ENCODE measurements at places on chromosomes 6 and 20.

DNA sequence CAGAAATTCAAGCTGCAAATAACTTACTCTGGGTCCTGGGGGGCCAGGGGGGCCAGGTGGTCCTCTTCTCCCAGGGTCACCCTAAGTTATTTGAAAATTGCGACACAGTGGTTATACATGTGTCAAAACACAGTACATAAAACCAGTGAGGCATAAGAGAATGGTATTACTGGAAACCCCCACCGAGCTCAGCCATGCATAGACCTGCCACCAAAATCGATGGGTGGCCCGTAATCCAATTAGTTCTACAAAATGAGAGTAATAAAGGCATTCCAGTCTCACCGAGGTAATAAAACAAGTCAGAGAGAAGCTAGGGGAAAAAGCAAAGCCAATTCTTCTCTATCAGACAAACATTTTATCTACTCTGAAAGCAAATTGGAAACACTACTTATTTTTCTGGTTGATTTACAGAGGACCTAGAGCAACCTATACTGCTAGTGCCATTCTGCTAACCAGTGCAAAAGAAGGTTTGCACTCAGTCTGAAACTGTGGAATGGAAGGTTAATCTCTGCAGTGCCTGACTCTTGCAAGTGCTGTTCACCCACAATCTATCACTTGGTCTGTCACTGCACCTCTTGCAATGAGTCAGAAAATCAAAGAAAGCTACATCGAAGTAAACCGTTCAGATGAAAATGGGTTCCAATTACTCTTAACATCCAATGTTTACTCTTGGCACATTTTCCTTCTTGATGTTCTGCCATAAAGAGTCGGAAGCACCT, 32.4 kb downstream of the COL9A1 start:
- no peak for DNase-seq

GRCh38 chr6:28252009-28252975, at the start of gene ZKSCAN4:
TSS of gene ZKSCAN4 (minus strand) at chr6:28252269. CDS start at chr6:28251980, 289 bp downstream.
- peak; percentile 89 for DNase-seq

DNA sequence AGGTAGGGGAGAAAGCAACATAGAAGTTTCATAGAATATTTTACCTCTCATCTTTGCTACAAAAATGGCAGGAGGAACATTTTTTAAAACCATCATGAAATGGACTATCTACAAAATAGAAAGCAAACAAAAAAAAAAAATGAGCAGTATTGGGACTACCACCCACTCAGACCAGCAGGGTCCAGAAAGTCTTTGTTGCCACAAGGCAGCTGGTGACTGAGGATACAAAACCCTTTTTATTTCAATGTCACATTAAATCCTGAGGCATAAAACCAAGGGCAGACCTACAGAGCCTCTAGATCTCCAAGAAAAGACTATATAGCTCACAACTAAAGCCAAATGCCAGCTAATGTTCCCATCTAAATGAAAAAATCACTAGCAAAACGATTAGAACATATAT, 282.2 kb downstream of the PTPRK start:
- no peak for DNase-seq

- no peak for DNase-seq
Measured at GRCh38 chr20:4195499-4195898, 180.1 kb upstream of the RNF24 start.

DNA sequence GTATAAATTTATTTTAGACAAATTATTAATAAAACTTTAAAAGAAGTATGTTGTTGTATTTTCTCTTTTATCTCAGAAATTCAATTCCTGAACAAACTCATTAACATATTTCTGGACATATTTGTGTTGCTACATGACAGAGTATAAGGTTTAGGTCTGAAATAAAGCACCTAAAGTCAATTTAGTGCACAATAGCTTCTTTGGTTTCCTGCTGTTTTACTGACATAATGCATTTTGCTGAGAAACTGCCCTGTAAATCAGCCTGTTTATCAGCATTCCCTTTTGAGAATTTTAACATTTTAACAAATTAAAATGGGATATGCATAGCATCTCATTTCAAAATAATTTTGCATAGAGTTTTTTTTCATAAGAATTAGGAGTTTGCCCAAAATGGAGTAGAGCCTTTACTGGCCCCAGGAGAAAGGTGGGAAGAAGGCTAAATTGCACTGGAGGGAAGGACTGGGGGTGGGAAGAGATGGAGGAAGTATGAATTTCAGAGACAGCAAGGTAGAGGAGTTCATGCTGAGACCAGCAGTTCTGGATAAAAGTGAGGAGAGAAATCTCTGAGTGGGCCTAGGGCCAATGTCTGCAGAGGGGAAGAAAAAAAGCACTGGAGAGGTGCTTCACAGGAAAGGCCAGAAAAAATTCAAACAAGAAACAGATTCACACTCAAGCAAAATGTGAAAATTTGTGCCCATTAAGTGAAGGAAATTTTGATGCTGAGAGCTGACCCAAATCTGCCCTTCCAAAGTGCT, 324.2 kb upstream of the HSF2 start:
- no peak for DNase-seq

DNA sequence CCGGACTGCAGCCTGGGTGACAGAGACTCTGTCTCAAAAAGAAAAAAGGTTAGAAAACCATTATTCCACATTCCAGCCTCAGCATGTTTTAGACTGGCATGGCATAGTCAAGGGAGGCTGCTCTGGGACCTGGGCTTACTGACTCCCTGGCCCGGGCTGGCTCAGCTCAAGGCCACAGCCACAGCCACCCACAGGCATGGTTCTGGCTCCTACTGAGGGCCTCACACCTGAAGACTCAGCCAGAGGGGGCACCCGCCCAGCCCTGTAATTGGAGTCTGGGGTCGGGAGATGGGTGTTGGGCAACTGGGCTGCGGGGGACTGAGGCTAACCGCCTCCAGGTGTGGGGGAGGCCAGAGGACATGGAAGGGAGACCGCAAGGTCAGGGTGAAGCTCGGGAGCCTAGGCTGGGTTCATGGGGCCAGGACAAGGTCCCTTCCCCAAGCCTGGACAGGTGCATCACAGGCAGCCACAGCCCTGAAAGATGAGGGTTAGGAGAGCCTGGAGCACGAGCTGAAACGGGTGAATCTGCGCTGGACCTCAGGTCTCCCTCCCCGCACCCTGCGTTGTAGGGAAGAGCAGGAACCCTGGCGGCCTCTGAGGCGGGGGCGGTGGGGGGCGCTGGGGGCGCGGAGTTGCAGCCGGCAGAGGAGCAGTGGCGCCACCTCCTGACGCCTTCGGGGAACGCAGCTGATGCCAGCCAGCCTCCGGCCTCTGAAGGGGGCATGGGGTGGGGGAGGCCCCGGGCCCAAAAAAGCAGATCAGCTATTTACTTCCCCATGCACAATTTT, 67.7 kb upstream of the SRSF6 start:
- no peak for DNase-seq

- DNase-seq: no peak
Measured at GRCh38 chr20:64090165-64090564, 6.0 kb upstream of the LKAAEAR1 start.

- no peak for DNase-seq
Measured at GRCh38 chr6:92538275-92538674, 881.1 kb downstream of the EPHA7 start.

DNA sequence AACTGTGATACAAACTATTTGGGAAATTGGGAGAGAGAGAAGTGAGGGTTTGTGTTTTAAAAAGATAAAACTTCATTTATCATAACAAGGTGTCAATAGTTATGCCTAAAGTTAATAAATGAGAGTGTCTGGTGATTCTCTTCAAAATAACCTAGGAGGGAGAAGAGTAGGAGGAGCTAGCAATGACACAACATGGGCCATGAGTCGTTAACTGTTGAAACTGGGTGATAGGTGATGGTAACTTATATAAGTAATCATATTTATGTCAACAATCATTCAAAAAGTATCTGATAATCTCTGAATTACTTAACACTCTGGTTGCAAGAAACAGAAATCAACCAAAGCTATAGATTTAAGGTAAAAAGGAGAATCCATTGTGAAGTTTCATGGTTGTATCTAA, 46.8 kb upstream of the INSM1 start:
- DNase-seq: no peak

DNA sequence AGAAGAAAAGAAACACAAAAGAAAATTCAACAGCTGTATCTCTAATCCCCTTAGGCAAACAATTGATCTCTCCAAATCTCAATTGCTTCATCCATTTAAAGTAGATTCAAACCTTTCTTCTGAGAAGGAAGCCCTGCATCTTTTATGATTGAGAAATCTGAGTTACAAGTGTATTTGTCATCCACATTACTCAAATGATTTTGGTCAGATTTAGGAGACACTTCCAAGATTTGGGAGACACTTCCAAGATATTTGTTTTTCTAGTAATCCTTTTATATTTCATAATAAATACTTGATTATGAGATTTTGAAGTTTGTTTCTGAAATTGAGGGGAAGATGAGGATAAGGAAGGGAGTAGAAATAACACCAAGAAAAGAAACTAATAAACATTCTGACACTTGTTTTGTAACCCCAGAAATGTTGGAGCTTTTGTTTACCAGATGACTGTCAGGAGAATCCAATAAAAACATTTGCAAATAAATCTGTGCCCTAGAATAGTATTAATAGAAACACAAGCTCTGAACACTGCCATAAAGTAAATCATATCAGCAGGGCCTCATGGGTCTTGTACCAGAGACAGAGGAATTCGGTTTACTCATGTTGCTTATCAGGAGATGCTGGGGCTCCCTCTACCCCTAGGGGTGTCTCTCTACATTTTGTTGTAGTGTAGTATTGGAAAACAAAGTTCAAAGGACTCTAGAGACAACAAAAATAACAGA, 314.3 kb upstream of the NT5E start:
- no peak for DNase-seq

DNA sequence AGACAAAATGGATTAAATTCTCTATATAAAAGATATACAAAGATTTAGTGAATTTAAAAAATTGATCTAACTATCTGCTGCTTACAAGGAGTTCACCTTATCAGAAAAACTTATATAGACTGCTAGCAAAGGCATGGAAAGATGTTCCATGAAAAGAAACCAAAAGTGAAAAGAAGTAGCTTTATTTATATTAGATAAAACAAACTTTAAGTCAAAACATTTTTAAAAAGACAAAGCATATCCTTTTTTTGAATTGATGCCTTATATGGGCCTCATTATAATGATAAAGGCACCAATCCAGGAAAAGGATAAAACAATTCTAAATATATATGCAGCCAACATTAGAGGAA, 334.2 kb downstream of the MEI4 start:
- DNase-seq: no peak

- DNase-seq: no peak
Measured at GRCh38 chr6:100426744-100427338, 37.9 kb downstream of the SIM1 start.

DNA sequence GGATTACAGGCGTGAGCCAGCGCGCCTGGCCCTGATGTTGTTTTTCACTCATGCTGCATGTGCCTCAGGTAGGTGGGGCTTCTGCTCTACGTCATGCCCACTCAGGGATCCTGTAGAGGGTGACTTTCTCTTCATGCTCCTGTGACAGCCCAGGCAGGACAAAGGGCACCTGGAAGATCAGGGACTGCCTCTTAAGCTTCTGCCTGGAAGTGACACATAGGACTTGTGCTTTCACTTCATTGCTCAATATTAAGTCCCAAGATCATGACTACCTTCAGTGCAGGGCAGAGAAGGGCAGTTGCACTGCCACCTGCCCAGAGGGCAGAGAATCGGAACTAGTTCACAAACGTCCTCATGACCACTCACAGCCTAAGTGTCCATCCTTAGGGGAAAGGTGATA, 249.5 kb upstream of the SULF2 start:
- no peak for DNase-seq

GRCh38 chr6:52303178-52303577, 18.6 kb upstream of the MCM3 start:
- DNase-seq: no peak

DNA sequence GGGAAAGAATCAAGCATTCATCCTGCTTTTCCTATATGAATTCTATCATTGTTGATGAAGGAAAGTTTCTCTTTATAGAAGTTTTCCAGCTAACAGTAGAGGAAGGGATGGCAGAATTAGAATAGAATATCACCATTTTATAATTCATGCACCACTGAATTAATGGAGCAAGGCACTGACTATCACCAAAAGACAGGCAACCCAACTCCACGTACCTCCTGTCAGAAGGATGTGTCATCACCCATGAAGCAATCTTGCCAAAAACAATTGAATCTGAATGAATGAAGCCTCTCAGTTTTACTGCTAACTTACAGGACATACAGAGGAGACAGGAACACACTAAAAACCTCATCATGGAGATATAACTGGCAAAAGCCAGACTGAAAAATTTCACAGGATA, 122.4 kb downstream of the NFATC2 start:
- DNase-seq: no peak

- peak; percentile 78 for DNase-seq
Measured at GRCh38 chr6:30483677-30484279, 5.5 kb upstream of the HLA-E start.

- DNase-seq: no peak
Measured at GRCh38 chr6:102853249-102853955, 1459.9 kb downstream of the GRIK2 start.

GRCh38 chr20:1883986-1884385, 11.2 kb upstream of the SIRPA start:
- DNase-seq: no peak

DNA sequence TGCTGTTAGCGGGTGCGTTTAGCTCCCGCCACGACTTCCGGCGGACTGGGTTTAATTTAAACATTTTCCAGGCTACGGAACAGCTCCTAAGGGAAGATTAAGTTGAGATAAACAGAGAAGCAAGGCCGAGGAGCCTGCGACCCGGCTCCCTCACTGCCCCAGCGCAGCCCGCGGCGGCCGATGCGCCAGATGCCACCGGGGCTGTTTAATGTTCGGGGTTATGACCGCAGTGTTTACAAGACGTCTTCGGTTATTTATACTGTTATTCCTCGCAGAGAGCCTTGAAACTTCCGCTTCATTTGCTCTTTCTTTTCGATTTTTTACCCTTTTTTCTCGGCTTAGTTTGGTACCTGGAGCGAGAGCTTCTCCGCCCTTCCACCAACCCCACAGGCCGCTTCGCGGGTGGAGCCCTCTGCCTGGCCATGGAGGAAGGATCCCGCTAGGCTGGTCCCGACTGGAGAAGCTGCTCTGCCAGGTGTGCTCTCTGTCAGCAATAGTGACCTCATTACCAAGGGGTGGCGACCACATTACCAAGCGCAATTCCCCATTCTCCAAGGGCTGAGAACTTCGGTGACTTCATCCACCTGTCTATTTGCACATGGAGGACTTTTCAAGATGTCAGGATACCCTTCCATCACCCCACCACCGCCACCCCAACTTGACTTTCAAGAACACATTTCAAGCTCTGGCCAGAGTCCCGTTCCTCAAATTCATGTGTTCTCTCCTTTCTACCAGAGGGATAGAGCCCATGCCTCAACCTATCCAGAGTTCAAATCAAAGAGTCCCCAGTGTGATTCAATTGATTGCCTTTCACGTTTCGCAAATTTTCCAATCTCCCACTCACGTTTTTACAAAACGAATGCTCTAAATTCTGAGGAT, 4.1 kb downstream of the TCF21 start:
- no peak for DNase-seq

- peak; percentile 66 for DNase-seq
Measured at GRCh38 chr6:16760516-16761470, at the start of gene ATXN1. TSS of gene ATXN1 (minus strand) at chr6:16761460.

GRCh38 chr6:146363838-146364607, 179.6 kb upstream of the RAB32 start:
- no peak for DNase-seq
